ENCODE measurements at places on chromosomes 4 and X.

GRCh38 chr4:77856152-77856551 is 6.5 kb upstream of the MRPL1 start:
- no peak for DNase-seq

DNA sequence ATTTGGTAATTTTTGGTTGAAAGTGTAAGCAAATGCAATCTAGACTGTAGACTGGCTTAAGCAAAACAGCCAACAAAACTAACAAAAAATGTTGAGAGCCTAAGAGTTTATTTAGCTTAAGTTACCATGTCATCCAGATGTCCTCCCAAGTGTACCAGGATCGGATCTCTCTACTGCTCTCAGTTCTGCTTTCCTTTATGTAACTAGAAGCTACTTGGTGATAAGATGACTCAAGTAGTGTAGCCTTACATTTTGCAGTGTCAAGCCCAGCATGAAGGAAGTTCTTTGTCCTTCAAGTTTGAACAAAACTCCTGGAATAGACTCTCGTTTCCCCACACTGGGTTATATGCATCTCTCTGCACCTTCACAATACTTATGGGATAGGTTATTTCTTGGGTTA is 1500.0 kb downstream of the STIM2 start:
- DNase-seq = no peak

- no peak for DNase-seq
These were observed 133.3 kb downstream of the MAML3 start for GRCh38 chr4:140020457-140021361.

DNA sequence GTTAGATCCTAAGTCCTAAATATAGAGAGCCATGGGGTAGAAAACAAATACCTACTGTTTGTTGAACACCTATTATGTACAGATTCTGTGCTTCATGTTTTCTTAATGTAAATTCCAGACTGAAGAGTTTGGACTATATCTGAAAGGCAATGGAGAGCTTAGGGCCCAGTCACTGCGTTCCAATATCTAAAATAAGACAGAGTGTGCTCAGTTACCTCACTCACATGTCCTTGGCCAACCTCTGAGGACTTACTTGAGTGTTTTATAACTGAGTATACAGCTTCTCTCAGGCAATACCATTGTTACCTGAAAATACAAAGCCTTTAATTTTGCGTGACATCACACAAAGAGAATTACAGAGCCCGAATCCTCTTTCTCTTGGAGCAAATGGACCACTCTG is 53.2 kb downstream of the GRIA3 start:
- no peak for DNase-seq

- no peak for DNase-seq
These were observed 168.7 kb upstream of the GALNTL6 start for GRCh38 chr4:171644430-171645057.

DNA sequence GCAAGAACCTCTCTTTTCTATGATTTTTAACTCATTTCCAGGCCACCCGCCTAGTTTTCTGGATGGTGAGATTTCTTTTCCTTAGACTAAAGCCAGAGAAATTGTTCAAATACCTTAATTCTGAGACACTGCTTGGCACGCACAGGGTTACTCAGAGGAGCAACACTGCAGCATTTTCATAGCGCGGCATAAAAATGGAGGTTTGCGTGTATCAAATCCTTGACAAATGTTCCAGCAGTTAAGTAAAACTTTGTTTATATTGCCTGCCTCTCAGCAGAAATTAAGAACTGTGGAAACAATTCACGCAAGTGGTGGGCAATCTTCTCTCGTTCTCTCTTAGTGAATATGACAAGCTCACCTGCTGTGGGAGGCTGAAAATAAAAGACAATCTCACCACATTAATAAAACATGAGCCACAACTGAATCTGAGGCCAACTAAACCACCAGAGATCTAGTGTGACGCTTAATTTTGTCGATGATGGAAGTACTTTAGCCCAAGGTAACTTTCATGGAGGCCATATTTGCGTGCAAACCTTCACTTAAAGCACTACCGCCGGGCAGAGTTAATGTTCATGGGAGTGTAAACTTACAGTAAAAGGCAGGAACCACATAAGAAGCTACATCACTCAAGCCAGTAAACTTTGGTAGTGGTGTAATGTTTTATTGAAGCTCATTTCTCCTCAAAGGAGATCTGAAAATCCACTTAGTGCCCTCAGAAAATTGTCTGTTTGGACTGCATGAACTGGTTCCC is 894.8 kb upstream of the EPHA5 start:
- no peak for DNase-seq

- no peak for DNase-seq
These were observed 473.8 kb downstream of the SPRY1 start for GRCh38 chr4:123870216-123870876.

GRCh38 chrX:15301924-15302323 is 13.5 kb downstream of the ASB11 start:
- DNase-seq = no peak

DNA sequence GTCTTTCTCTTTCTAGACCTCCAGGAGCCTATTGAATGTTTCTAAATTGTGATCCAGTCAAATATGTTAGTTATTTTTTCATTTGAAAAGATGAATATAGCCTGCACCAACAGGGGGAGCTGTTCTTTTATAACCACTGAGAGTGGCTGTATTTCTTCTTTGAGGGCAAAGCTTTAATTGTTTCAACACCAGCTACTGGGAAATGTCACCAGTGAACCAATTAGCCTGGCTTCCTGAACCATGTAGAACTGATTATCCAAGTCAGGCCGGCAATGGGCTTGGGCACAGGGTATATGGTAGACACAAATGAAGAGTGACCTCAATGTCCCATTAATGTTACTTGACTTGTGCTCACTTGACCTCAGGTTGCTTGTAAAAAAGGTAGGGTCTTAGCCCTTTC is 4.8 kb upstream of the DAPP1 start:
- no peak for DNase-seq

DNA sequence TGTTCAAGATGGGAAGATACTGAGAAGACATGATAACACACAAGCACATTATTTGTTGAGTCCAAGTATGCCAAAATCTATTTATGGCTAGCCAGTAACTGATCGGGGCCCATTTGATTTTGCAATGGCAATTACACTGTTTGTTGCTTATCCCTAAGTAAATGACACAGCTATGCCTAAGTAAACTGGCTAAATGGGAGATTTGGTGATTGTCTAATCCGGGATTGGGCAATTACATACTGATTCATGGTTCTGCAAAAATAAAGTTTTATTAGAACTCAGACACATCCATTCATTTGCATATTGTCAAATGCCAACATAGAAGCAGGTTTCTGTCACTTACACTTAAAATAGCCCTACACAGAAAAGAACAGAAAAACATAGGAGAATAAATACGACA is 140.2 kb upstream of the TBL1X start:
- DNase-seq = no peak

DNA sequence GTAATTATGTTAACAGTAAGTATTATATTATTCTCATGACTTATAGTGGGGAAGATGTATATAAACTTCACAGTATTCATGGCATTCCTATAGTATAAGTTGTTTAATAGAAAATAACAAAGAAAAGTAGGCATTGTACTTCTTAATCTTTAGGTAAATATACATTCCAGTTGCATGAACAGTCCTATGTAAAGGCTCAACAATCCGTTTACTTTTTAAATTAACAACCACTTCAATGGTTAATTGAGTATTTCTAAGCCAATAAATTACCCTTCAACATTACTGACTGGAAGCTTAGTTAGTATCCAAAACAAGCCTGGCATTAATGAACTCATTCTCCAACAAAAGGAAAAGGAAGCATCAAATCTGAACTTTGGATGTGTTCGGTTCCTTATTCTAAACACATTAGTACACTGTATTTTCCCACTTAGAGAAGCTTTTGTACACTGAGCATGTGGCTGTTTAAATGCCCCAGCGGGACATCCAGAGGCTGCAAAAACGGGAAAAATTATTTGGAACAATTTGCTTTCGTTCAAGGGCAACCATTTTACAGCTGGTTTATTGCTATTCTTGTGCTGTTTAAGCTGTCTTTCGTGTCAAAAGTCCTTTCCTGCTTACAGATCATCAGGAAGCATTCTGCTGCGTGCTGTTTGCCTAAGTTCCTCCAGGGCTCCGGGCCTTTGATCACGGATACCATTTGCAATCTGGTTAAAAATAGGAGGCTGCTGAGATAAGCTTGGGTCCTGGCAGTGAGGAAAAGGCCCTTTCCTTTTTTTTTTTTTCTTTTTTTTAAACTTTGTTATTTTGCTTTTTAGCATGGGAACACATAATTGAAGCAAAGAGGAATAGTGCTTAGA is 460.3 kb downstream of the SPRY1 start:
- DNase-seq = no peak

DNA sequence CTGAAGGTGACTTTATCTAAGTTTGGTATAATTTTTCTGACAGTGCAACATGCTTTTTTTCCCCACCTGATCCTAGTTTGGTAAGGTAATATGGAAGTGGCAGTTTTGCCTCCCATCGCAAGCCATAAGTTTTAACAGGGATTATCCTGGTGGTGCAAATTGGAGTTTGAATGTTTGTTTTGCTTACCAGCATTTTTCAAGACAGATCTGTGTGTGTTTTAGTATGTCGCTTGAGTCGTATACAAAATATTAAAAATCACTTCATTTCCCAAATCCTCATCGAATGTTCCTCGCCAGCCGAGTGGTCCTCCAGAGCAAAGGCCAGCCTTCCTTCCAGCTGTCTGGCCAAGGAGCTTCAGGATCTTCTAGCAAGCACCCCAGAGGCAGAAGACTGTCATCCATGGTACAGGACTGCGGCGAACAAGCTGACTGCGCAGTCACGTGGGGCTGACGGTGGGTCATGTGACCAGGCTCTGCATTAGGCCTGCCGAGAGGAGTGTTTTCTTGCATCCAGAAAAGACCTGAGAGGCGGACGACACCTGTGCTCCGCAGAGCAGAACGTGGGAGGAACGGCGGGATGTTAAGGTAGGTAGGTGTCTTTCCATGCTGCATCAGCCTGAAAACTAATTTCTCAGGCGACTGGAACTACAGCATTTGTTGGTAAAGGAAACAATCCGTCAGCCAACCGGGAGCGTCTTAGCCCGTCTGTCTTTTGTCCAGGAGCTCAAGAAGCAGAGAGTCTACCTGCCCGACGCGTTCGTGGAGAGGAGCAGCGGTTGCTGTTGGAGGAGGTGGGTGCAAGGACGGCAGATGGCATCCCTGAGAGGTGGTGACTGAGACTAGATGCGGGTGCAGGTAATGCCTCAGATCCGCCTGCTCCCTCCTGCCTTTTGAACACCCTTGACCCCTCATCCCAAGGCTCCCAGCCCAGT is at the start of gene GPRASP3:
GPRASP3 (plus strand) TSS at position 507 of the 932 bp plus-strand sequence. CDS start 28,253 bp downstream, outside the sequence.
- no peak for DNase-seq

DNA sequence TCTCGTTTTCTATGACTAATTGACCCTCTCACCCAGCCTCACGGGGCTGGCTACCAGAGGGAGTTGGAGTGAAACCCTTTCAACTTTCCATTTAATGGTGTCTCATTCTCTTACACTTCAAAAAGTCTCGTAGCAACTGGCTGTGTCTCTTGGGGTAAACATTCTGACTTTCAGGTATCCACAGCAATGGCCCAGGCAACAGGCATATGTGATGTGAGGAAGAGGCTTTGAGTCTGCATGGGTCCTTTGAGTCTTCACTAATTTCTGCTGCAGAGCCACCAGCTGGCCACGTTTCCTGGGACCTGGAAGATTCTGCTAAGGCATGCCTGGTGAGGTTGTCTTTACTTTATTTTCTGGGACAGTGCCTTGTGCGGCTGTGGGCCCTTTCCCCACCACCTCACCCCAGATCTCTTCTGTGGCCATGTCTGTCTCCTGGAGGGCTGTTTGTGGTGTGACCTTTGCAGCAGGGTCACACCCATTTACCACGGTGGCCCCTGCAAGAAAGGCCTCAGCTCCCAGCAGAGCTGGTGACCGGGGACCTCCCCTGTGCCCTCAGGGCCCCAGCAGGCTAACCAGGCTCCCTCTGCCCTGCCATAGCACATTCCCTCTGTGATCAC is 112.5 kb upstream of the FRG1 start:
- no peak for DNase-seq

- no peak for DNase-seq
These were observed 16.2 kb downstream of the RBM47 start for GRCh38 chr4:40613456-40613855.

- DNase-seq = no peak
These were observed 764 bp downstream of the TRAPPC11 start for GRCh38 chr4:183659872-183660242.

- no peak for DNase-seq
These were observed 5.3 kb upstream of the KIAA1210 start for GRCh38 chrX:119132961-119133360.

- DNase-seq = no peak
These were observed 206.6 kb downstream of the SPRY1 start for GRCh38 chr4:123603165-123603564.

DNA sequence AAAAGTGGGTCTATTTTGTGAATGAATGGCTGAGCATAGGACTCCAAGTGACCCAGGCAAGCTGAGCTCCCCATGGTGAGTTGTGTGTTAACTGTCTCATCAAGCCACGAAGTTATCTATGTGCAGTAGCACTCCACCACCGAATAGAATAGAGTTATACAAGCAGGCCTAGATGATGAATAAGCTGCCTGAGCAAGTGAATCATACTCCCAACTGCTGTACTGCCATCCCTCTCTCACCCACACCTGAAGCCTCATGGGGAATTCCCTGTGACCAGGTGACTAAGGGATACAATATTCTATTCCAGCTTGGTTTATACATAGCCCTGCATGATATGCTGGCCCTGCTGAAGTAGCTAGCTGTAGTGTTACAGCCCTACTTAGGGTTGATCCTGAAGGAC is 38.7 kb downstream of the KDM5C start:
- DNase-seq = no peak

- DNase-seq = no peak
These were observed 143.2 kb downstream of the CPE start for GRCh38 chr4:165522050-165522449.

DNA sequence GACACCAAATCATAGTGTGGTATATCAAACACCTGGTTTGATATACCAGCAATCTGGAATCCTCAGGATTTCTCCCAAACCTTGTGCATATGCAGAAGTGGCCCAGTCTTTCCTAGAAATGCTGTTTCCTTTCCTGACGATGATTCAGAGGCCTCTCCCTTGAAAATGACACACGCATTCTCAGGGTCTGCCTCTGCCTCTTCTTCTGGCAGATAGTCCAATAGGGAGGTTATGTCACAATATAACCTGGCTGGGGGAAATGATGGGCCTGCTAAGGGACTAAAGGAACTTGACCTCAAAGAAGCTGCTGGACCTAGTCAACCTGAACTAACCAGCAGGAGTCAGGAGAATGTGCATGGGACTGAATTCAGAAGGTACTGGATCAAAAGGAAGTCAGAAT is 435.2 kb downstream of the IDS start:
- no peak for DNase-seq

DNA sequence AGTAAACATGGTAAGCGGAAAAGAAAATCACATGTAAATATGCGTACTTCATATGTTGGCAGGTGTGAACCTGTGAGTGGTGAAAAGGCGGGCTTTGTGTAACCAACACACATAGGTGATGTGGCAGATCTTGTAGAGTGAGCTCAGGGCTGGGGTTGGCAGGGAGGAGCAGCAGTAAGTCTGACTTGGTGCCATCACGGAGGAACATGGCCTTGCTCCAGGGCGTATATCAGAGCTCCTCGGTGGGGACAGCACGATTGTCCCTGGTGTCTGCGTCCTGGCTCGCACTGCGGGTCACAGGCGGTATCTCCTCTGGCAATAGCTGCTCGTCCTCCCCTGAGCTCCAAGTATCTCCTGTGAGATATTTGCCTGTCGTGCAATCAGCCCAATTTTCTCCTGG is 733.6 kb downstream of the TRIML1 start:
- DNase-seq = no peak

- no peak for DNase-seq
These were observed 105.2 kb downstream of the RBM47 start for GRCh38 chr4:40524366-40525041.

GRCh38 chr4:2732526-2732925 is 23.6 kb downstream of the TNIP2 start:
- DNase-seq = no peak

Measured in mesenteric fat pad (tissue), 1 donor.